Fibroblast of skin of abdomen (primary cell): ENCODE measurements at places on chromosomes 2 and 18.
A peak's percentile ranks its signal among the peaks of the same experiment; 100 is the strongest.

- DNase-seq: peak; percentile 78
Observed at GRCh38 chr2:54560146-54560881, 104.2 kb downstream of the SPTBN1 start.

GRCh38 chr2:241559323-241560161, 997 bp downstream of the BOK start:
- peak; percentile 30 for DNase-seq

DNA sequence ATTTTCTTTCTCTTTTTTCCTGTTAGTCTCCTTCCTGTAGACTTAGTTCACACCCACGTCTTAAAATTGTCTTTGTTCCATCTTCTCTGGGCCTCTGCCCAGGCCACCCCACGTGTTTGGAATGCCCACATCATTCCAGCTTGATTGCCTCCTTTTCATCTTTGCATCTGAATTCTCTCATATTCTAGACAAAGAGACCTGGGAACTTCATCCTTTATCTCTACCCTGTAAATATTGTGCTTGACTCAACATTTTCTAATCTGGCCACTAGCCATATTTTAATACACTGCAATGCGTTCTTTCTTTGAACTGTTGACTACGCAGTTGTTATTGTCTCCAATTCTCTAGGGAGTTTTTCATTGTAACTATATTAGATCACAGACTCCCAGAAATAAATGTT, 187.5 kb upstream of the NRXN1 start:
- DNase-seq: peak; percentile 28

DNA sequence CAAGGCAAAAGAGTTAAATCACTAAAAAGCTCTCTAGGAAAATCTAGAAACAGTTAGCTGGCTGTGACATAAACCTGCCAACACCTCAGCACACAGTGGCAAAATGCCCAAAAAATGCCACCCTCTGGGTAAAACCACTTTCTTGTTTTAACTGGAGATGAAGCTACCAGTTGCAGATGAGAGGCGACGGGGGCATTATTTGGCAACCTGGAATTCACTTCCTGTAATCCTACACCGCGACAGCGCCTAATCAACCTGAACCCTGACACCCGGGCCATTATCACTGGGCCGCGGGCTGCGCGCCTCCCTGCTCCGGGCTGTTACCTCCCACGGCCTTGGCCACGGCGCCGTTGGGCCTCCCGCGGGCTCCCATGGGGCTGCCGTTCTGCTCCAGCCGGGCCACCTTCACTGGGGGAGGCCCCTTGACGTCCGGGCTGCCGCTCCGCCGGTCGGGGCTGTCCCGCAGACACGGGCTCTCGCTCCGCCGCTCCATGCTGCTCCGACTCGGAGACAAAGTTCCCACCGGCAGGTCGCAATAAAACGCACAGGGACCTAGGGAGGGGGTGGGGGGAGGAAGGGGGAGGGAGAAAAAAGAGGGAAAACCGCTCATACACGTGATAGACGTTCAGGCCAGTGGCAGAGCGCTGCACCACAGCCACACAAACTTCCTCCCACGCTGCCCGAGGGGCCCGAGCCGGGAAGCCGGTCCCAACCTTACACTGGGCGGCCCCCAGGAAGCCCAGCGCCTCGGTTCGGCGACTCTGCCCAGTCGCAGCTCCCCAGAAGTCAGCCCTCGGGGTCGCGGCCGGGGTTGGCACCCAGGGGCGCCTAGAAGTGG, 2.0 kb downstream of the SATB2 start:
- DNase-seq: peak; percentile 27

- DNase-seq: no peak
Observed at GRCh38 chr2:120772261-120772660, 36.6 kb downstream of the GLI2 start.

DNA sequence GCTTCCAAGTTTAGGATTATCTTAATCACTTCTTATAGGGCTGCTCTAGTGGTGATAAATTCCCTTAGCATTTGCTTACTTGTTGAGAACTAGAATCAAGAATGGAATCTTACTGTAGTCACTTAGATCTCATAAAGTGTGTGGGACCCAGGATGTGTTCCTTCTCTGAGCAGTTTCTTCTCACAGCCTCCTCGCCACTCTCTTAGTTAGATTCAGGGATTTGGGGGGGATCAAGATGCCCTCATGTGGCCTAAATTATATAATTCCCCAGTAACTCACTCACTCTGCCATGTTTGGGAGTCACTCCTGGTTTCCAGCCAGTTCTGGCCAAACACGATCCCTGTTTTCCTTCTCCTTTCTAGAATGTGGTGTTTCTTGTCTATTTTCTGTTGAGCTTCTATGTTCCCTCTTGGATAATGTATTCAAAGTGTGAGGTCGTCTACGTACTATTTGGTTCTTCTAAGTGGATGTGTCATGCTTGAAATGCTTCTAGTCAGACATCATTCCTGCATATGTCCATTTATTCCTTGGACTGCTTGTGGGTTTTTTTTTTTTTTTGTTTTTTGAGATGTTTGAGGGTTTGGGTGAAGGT, 414.9 kb upstream of the SYT4 start:
- peak; percentile 83 for DNase-seq

GRCh38 chr2:107810734-107811133, 16.0 kb upstream of the RGPD4 start:
- DNase-seq: no peak

DNA sequence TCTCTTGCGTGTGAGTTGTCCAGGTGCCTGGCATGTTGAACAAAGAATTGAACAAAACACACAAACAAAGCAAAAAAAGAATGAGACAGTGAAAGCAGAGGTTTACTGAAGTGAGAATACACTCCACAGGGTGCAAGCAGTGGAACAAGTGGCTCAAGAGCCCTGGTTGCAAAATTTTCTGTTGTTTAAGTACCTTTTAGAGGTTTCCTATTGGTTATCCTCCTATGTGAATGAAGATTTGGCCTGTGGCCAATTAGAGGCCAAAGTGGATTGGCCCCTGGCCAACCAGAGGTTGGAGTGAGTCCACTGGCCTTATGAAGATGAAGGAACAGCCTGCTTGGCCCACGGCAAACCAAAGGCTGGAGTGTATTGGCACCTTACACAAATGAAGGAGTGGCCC, 1188.5 kb upstream of the NRXN1 start:
- no peak for DNase-seq

GRCh38 chr2:8612734-8613179, 69.1 kb upstream of the ID2 start:
- DNase-seq: no peak

DNA sequence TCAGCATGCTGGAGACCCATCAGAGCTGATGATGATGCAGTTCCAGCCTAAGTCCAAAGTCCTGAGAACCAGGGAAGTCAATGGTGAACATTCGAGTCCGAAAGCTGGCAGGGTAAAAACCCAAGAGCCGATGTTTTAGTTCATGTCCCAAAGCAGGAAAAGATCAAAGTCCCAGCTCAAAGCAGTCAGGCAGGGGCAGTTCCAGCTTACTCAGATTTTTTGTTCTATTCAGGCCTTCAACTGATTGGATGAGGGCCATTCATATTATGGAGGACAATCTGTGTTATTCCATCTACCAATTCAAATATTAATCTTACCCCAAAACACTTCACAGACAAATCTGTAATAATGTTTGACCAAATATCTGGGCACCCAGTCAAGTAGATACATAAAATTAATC, 38.3 kb downstream of the DSEL start:
- no peak for DNase-seq

GRCh38 chr2:32627441-32627813, 423 bp upstream of the TTC27 start:
- DNase-seq: peak; percentile 63

DNA sequence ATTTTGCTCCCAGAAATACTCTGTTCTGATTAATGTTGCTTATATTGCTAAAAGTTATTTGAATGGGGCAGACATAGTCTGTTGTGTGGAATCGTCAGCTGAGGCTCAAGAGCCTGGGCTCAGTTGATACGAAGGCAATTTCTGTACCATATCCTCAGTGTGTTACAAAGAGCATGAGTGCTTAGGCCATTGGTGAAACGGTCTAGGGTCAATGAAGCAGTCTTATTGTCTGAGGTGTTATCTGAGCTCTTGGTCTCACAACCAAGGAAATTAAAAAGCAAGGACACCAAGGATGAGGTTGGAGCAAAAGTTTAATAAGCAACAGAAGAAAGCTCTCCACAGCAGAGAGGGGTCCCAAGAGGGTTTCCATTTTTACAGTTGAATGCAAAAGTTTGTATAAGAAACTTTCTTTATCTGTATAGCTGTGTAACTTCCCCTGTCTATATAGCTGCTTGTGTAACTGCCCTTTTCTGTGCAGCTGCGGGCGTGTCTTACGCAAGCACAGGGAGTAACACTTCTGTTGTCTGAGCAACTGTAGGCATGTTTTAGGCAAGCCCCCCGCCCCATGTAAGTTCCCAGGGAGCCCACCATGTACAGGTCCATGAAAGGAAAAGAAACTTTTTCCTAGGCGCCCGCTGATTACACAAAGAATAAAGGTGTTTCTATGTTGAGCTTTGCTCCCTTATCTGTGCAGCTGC, 40.6 kb upstream of the DSC1 start:
- DNase-seq: no peak

- no peak for DNase-seq
Observed at GRCh38 chr18:35289293-35289692, 736 bp downstream of the ZSCAN30 start.

DNA sequence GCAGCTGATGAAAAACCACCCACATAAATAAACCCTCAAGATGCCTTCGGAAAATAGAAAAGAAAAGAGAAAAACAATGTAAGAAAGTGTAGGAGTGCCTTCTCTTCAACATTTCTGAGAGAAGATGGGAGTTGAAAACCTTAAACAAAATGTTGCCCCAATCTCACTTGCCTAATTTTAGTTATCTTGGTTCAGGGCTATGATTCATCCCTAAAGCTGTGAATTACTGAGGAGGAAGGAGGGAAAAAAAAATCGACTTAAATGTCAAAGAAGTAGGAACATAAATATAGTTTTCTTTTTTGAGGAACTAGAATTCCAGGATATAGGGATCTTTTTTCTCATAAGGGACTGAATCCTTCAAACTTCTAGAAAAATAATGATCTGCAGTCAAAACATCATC, 360.3 kb downstream of the TGIF1 start:
- DNase-seq: peak; percentile 17

GRCh38 chr2:6653281-6653750, 212.4 kb downstream of the CMPK2 start:
- DNase-seq: peak; percentile 42

GRCh38 chr2:207594264-207594663, 30.9 kb downstream of the METTL21A start:
- no peak for DNase-seq

- no peak for DNase-seq
Observed at GRCh38 chr18:64882896-64883295, 734.0 kb upstream of the LINC00305 start.

DNA sequence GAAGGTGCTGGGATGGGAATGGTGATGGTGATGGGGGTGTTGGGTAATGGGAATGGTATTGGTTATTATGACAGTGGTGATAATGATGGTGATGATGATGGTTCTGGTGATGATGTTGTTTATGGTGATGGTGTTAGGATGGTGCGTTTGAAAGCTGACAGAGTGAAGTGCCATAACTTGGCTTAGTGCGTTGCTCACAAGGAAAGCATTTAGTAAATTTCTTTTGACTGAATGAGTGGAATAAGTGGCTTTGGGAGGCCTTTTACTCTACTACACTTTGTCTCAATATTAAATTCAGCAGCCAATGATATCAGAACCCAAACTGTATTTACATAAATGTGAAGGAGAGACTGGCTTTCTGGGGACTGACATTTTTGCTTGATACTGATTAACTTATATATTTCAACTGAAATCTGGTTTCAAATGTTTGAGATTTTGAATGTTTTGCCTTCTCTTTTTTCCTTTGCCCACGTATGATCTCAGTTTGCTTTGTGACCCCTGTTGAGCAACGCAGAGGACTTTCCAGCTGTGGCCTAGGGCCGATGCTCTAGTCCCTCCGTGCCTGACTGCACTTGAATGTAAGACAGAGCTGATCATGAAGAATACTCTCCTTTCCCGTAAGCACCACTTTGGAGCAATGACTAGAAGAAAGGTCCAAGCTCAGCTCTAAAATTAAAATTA, 128.5 kb upstream of the SH3BP4 start:
- no peak for DNase-seq

DNA sequence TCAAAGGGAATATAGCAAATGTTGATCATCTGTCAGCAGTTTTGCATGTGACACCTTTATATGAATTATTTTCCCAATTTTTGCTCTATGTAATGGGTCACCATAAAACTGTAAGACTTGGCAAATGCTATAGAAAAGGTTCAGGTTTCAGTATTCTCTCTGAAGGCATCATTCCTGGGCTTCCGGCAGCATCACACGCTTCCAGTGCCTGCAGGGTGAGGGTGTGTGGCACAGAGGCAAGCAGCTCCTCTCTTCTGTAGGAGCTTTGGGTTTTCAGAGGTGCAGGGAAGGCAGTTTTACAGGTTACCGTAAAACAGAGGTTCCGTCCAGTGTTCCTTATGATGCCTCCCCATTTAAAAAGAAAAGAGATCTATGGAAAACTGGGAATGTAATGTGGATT, 18.8 kb downstream of the COA5 start:
- DNase-seq: no peak

DNA sequence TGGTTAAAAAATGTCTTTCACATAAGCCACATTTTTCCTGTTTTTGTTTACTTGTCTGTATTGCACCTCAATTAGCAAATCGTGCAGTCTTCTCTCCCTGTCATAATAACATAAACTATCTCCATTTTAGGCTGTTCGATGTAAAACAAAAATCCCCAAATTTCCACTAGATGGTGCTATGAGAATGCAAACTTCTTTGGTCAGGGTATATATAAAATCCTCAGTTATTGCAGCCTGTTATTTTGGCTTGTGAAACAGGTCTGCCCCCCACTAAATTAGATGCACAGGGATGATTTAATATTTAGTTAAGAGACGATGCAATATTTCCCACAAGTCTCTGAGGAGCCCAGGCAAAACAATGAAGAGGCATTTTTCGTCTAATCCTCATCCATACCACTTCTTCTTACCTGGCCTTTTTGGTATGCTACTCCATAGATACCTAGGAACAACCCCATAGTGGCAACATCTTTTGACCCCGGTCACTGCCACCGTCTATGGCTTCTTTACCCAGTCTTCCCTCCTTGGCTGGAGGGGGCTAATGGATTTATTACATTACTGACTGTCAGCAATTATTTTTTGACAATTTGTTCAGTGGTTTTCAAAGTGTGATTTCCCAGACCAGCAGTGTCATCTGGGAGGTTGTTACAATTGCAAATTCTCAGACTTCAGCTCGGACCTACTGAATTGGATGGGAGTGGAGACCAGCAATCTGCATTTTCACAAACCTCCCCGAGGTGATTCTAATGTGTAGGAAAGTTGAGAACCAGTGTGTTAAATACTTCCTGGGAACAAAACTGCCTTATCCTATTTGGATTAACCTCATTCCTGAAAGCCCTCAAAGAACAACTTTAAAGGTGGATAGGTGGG, 117.4 kb upstream of the CWC22 start:
- peak; percentile 61 for DNase-seq

DNA sequence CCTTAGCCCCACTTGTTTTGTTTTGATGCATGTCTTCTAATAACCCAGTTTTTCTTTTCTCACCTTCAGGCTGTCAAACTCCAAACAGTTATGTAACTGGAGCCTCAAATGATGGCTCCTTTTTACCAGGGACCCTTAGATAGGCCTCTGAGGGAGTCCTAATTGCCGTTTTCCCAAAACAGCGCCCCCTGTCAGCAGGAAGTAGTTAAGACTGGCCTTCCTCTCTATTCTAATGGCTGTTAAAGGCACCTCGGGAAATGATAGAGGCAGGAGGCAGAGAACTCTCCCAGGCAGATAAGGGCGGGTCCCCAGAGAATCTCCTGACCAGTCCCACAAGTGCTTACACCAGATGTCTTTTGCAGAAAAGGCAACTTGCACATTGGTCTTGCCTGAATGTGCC, 123.2 kb downstream of the KCNS3 start:
- no peak for DNase-seq
